GOT3 (cell line): ENCODE measurements at places on chromosomes 1 and 21.

- no peak for DNase-seq
These were observed 14.5 kb downstream of the PTGER3 start for GRCh38 chr1:71033136-71033535.

DNA sequence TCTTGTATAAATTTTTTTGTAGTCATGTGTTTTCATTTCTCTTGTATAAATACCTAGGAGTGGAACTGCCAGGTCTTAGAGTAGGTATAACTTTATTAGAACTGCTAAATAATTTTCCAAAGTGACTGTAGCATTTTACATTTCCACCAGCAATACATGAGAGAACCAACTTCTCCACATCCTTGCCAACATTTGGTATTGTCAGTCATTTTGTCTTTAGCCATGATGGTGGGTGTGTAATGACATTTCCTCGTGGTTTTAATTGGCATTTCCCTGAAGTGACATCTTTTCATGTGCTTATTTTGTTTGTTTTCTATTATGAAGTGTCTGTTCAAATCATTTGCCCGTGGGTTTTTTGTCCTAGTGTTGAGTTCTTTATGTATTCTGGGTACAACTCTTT lies 29.7 kb downstream of the ZBTB8A start:
- DNase-seq: no peak

GRCh38 chr1:33500547-33500946 lies 28.1 kb downstream of the ZSCAN20 start:
- no peak for DNase-seq

- no peak for DNase-seq
These were observed 9.7 kb upstream of the GATAD2B start for GRCh38 chr1:153932156-153933131.

DNA sequence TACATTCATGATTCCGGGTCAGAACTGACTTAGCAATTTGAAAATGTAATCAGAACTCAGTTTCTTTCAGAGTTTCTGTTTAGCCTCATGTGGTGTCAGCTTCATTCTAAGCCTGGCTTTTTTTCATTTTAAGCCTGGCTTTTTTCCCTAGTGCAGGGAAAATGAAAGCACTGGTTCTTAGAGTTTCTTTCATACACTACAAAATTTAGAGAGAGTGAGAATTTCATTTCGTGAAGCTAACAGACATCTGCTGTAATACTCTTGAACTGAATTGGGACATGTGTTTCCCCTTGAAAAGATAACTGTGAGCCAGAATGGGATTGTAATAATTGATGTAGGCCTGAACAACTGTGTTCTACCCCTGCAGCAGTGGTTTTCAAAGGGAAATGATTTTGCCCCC lies 95.3 kb upstream of the KIAA0040 start:
- DNase-seq: no peak
